ENCODE measurements at places on chromosomes 3 and 15. TPM values are rescaled to one million over a fixed set of nuclear protein-coding genes. Genes with fewer than 3 reads are reported as not detected.

- no peak overlapping the region for H3K4me3 ChIP-seq
- no peaks in the 10 kb centered on the region for H3K36me3 ChIP-seq
- DNase-seq, result no peak
- H3K4me1 ChIP-seq, result peaks cover 3% of the 10 kb centered on the region
- H3K27ac ChIP-seq, result no peak overlapping the region
Observed at GRCh38 chr15:51579012-51579411, 43.6 kb downstream of the DMXL2 start.

Gene RNU5B-1
- total RNA-seq, result not detected

GRCh38 chr3:193620650-193621049, 27.6 kb downstream of the OPA1 start:
- no peaks in the 10 kb centered on the region for H3K4me1 ChIP-seq
- H3K36me3 ChIP-seq, result no peaks in the 10 kb centered on the region
- DNase-seq, result no peak
- H3K27ac ChIP-seq, result no peak overlapping the region

Gene FAM174B
- 17.0 TPM for total RNA-seq

Gene SAMMSON
- total RNA-seq, result not detected

Gene HIGD2B
- total RNA-seq, result not detected

Gene CORO2B
- 1.2 TPM for total RNA-seq

GRCh38 chr3:42179110-42179725, 86.8 kb downstream of the CCK start:
- no peaks in the 10 kb centered on the region for H3K27me3 ChIP-seq
- peaks cover 17% of the 10 kb centered on the region for H3K4me1 ChIP-seq
- no peak overlapping the region for H3K4me3 ChIP-seq
- H3K27ac ChIP-seq, result peak overlapping the region; percentile 91

Data from hepatocyte (in vitro differentiated cells).